Heart left ventricle (tissue), 16 donors: ENCODE measurements at places on chromosomes 11 and 22.

DNA sequence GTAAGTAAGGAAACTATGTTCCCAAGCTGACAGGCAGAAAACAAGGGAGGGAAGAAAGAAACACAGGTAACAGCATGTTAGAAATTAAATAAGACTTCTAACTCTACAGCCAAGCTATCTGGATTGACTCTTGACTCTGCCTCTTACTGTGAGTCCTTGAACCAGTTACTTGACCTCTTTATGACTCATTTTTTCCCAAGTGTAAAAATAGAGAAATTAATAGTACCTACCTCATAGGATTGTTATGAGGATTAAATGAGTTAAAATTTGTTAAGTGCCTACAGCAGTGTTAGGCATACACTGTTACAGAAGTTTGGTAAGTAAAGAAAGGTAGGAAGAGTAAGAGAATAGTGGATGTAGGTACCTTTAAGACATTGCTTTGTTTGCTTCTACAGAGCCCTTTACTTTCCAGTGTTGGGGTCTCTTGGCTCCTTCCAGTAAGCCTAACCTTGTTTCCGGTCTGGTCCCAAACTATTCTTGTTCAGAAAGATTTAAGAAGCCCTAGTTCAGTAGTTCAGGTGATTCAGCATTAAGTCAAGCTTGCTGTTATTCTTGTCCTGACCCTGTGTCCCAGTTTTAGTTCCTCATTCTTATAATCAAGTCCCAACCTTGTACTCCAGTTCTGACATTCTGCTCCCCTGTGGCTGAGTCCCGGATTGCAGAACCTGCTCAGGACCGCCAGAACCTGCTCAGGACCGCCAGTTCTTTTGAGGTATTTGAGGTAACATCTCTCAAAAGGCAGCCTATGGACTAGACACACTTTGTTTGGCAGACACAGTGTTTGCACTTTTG lies 963.4 kb upstream of the CCDC90B start:
- no peak overlapping the region for H3K4me3 ChIP-seq
- H3K27ac ChIP-seq: no peak overlapping the region
- H3K27me3 ChIP-seq: no peaks in the 10 kb centered on the region
- no peaks in the 10 kb centered on the region for H3K4me1 ChIP-seq
- no peak for DNase-seq

- no peak overlapping the region for H3K27ac ChIP-seq
- H3K36me3 ChIP-seq: no peaks in the 10 kb centered on the region
- no peak overlapping the region for H3K4me3 ChIP-seq
- H3K4me1 ChIP-seq: no peaks in the 10 kb centered on the region
- no peak for DNase-seq
- no peaks in the 10 kb centered on the region for H3K27me3 ChIP-seq
These were observed 499.8 kb upstream of the CHORDC1 start for GRCh38 chr11:90722552-90723190.

DNA sequence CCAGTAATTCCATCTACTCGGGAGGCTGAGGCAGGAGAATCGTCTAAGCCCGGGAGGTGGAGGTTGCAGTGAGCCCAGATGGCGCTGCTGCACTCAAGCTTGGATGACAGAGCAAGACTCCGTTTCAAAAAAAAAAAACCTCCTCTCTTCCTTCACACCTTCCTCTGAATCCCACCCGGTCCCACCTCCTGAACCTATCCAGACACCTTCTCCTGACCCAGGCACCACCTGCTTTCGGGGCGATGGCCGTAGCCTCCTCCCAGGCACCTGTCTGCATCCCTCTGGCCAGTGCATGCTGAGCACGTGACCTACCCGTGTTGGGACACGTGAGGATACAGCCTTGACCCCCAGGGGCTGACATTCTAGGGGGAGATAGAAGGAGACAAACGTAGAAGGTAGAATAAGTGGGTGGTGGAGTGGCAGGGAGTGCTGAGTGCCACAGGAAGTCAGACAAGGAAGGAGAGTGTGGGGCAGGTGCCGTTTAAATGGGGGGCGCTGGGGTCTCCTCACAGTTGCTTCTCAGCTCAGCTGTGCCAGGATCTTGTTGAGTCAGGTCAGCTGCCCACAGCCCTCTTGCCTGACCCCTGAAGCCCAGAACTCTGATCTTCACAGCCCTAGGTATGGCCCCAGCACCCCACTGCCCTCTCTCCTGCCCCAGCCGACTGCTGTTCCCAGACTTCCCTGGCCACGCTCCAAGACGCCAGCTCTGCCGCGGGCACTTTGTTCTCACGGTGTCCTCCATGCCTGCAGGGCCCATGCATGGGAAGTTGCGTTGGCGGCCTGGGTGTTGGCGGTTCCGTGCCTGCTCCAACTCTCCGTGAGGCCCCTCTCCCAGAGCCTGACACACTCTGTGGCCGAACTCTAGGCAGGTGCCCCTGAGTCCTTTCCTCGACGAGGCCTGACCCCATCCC lies 1.2 kb upstream of the MIOX start:
- H3K36me3 ChIP-seq: no peaks in the 10 kb centered on the region
- no peak overlapping the region for H3K4me3 ChIP-seq
- peaks cover 6% of the 10 kb centered on the region for H3K4me1 ChIP-seq
- DNase-seq: peak; percentile 53
- peaks cover 31% of the 10 kb centered on the region for H3K27me3 ChIP-seq
- H3K27ac ChIP-seq: no peak overlapping the region

GRCh38 chr11:126805870-126806269 lies 194.7 kb downstream of the KIRREL3 start:
- no peaks in the 10 kb centered on the region for H3K36me3 ChIP-seq
- no peaks in the 10 kb centered on the region for H3K4me1 ChIP-seq
- DNase-seq: no peak

- no peaks in the 10 kb centered on the region for H3K27me3 ChIP-seq
- H3K4me3 ChIP-seq: no peak overlapping the region
- no peak overlapping the region for H3K27ac ChIP-seq
These were observed 426.0 kb downstream of the TBC1D22A start for GRCh38 chr22:47188261-47189055.

DNA sequence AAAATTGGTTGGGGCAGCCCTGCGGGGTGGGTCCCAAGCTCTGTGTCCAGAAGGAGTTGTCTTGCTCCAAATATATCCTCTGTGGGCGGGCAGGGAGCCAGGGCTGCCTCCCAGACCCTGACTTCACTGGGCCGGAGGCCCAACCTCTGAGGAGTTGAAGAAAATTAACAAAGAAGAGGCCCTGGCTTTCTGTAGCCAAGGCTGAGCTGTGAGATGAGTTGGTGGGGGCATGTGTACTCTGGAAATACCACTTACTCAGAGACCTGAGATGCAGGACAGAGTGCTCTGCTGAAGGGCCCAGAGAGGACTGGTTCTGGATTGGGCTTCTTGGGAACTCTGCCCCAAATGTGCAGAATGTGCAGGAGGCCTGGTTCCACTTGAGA lies 96.3 kb downstream of the SWAP70 start:
- H3K27me3 ChIP-seq: no peaks in the 10 kb centered on the region
- H3K4me3 ChIP-seq: no peak overlapping the region
- H3K4me1 ChIP-seq: peaks cover 33% of the 10 kb centered on the region
- H3K27ac ChIP-seq: peak overlapping the region; percentile 97
- peak; percentile 96 for DNase-seq
- H3K36me3 ChIP-seq: no peaks in the 10 kb centered on the region

GRCh38 chr11:93432247-93432646 lies 101.7 kb downstream of the DEUP1 start:
- H3K27ac ChIP-seq: no peak overlapping the region
- no peaks in the 10 kb centered on the region for H3K36me3 ChIP-seq
- H3K27me3 ChIP-seq: no peaks in the 10 kb centered on the region

GRCh38 chr22:50207383-50208140 lies 6.8 kb downstream of the SELENOO start:
- no peak overlapping the region for H3K4me3 ChIP-seq
- no peaks in the 10 kb centered on the region for H3K27me3 ChIP-seq
- H3K4me1 ChIP-seq: peaks cover 23% of the 10 kb centered on the region
- H3K27ac ChIP-seq: no peak overlapping the region
- peak; percentile 18 for DNase-seq

DNA sequence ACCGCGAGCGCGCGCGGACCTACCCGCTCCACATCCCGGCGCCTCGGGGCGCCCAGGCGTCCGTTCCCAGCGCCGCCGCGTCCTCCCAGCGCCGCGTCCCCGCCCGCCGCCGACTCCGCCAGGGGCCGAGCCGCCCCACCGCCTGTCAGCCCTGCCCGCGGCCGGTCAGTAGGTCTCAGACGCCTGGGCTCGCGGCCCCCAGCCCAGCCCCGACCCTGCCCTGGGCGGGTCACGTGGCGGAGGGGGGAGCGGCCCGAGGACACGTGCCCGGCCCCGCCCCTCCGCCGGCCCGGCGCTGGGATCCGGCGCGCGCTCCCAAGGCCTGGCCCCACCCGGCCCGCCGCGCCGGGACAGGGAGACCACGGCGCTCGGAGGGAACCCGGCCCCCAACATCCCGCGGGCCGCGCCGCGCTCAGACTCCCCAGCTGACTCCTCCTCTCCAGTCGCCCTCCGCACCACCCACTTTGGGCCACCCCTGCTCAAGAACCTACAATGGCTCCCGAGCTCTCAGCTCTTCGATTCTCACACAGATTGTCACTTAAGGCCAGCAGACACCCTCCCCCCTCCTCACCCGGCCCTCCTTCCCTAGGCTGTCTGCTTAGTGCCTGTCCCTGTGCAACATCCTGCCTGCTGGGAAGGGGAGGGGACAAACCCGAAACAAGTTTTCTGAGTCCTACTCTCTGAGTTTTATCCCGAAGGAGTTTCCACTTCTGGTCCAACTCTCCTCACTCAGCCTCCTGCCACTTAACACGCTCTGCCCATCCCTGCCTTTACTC lies at the start of gene RAB3IL1:
TSS of gene RAB3IL1 (minus strand) at position 233 of the 776 bp plus-strand sequence. CDS start at position 34, 199 bp downstream.
- H3K27ac ChIP-seq: peak within 1 kb of the TSS; percentile 62
- H3K27me3 ChIP-seq: no peaks in the 10 kb centered on the region
- DNase-seq: peak; percentile 79
- no peaks in the 10 kb centered on the region for H3K36me3 ChIP-seq

- H3K36me3 ChIP-seq: peaks cover 4% of the 10 kb centered on the region
- H3K4me1 ChIP-seq: peaks cover 15% of the 10 kb centered on the region
- H3K27me3 ChIP-seq: no peaks in the 10 kb centered on the region
- DNase-seq: no peak
These were observed 552 bp downstream of the RIN1 start for GRCh38 chr11:66335531-66336233.

GRCh38 chr11:59172345-59173079 lies 580 bp downstream of the DTX4 start:
- no peaks in the 10 kb centered on the region for H3K36me3 ChIP-seq
- peak overlapping the region; percentile 22 for H3K27ac ChIP-seq
- peak overlapping the region; percentile 67 for H3K4me3 ChIP-seq
- H3K4me1 ChIP-seq: peaks cover 4% of the 10 kb centered on the region

GRCh38 chr11:85946221-85946620 lies 91.0 kb downstream of the CCDC83 start:
- H3K4me3 ChIP-seq: no peak overlapping the region
- H3K36me3 ChIP-seq: no peaks in the 10 kb centered on the region
- no peaks in the 10 kb centered on the region for H3K27me3 ChIP-seq
- H3K4me1 ChIP-seq: peaks cover 13% of the 10 kb centered on the region
- no peak for DNase-seq
- H3K27ac ChIP-seq: peak overlapping the region; percentile 53

DNA sequence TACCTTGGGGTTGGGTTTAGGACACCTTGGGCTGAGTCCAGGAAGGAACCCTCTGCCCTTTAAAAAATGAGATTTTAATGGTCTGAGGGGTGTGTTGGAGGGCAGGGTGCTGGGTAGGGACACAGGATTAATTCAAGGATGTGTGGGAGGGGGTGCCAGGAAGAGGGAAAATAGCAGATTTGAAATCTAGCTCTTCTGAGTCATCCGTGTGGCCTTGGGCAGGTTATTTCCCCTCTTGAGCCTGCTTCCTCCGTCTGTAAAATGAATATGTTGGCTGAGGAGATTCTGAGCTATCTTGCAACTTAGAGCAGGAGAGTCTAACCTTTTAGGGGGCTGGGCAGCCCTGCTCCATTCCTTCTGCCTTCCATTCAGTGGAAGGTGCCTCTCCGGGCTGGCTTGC lies 3.0 kb downstream of the TSPAN18 start:
- no peaks in the 10 kb centered on the region for H3K27me3 ChIP-seq
- peak overlapping the region; percentile 88 for H3K27ac ChIP-seq
- no peaks in the 10 kb centered on the region for H3K36me3 ChIP-seq
- H3K4me3 ChIP-seq: no peak overlapping the region
- peaks cover 45% of the 10 kb centered on the region for H3K4me1 ChIP-seq

DNA sequence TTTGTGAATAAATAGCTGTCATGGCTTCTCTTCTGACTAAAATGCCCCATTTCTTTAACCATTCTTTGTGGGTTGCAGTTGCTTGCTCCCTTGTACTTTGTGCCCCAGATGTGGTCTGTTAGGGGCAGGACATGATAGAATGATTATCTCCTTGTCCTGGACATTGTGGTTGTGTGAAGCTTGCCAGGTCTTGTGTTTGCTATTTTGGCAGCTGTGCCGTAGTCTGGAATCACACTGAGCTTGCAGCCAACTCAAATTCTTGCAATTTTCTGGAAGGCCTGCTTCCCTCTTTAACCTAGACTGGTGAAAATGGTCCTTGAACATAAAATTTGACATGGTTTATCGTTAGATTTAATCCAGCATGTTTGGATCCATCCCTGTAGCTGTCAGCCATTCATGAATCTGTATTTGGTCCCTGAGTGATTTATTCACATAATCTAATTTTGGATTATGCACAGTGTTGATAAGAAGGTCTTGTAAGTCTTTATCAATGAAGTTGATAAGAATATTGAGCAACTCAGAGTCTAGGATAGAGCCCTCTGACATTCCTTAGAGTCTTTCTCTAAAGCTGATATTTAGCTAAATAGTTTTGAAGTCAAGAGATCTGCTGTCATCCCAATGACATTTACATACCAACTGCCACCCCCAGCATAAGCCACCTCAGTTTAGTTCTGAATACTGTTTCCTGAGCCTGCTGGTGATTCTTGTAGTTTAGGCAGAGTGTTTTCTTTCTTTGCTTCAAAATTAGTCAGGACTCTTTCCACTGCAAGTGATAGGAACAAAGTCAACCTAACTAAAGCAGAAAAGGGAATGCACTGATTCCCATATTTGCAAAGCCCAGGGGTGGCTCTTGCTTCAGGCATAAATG lies 9.8 kb downstream of the SPON1 start:
- no peaks in the 10 kb centered on the region for H3K36me3 ChIP-seq
- no peaks in the 10 kb centered on the region for H3K4me1 ChIP-seq
- H3K4me3 ChIP-seq: no peak overlapping the region
- DNase-seq: no peak
- H3K27me3 ChIP-seq: peaks cover 5% of the 10 kb centered on the region

DNA sequence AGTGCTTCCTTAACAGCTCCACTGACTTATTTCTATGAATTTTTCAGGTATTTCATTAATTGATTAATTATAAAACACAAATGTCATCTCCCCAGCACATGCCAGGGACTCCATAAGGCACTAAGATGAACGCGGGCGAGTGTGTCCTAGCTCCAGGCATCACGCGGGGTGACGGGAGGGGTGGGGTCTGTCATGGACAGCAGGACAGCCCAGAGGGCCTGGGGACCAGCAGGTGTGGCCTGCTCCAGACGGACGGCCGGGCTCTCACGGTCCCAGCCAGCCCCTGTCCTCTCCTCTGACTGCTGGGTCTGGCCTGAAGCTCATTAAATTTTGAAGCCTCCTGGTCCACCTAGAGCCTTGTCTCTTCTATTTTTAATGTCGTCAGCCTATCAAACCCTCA lies 531.1 kb downstream of the BRD1 start:
- H3K27ac ChIP-seq: no peak overlapping the region
- no peak for DNase-seq
- no peaks in the 10 kb centered on the region for H3K27me3 ChIP-seq
- no peaks in the 10 kb centered on the region for H3K36me3 ChIP-seq
- no peaks in the 10 kb centered on the region for H3K4me1 ChIP-seq
- no peak overlapping the region for H3K4me3 ChIP-seq
